ENCODE measurements at places on chromosomes 11 and 22.
A peak's percentile ranks its signal among the peaks of the same experiment; 100 is the strongest.

DNA sequence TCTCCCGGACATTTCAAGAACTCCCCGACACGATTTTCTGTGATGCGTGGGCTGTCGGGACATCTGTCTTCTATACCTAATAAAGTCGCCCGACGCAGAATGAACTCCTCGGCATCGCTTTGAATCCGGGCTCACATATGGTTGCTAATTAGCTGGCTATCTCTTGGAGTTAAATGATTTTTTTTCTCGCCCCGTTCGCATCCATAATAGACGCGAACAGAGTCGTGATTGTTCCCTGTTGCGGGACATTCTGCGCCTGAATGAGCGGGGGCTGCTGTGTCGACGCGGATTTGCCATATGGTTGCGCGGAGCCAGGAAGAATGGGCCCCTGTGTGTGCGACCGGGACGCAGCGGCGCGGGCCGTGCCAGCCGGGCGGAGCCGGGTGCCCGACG, 16.4 kb downstream of the CDKN1C start:
- DNase-seq, result no peak

DNA sequence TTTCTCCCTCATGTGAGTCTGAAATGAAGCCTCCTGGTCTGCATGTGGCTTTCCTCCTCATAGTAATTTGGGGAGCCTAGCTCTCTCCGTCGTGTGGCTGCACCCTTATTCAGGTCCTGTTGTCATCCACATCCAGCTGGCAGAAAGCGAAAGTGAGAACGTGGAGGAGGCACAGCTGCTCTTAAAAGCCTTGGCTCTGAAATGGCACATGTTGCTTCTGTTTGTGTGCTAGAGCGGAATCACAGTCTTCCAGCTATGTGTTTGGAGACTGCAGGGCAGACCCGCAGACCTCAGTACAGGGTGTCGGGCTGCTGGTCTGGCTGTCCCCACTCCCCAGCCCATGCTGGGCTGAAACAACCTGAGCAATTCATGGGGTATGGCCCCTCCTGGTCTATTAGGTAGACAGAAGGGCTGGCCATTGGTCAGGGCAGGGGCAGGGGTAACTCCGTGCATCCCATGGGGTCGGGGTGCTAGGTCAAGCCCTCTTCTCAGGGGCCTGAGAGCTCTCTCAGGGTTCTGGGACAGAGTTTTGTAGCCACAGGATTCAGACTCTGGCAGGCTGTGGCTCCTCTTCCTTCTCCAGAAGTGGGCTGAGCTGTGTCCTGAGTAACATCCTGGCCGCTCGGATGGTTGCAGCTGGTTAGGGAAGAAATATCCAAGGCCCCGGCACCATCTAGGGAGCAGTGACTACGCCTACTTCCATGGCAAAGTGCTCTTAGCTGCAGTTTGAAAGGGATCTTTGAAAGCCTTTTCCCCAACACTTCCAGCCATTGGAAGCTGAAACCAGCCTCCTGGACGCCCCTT, 50.6 kb downstream of the C11orf96 start:
- DNase-seq, result no peak

- no peak for DNase-seq
These were observed 647 bp downstream of the SWAP70 start for GRCh38 chr11:9664276-9665171.

DNA sequence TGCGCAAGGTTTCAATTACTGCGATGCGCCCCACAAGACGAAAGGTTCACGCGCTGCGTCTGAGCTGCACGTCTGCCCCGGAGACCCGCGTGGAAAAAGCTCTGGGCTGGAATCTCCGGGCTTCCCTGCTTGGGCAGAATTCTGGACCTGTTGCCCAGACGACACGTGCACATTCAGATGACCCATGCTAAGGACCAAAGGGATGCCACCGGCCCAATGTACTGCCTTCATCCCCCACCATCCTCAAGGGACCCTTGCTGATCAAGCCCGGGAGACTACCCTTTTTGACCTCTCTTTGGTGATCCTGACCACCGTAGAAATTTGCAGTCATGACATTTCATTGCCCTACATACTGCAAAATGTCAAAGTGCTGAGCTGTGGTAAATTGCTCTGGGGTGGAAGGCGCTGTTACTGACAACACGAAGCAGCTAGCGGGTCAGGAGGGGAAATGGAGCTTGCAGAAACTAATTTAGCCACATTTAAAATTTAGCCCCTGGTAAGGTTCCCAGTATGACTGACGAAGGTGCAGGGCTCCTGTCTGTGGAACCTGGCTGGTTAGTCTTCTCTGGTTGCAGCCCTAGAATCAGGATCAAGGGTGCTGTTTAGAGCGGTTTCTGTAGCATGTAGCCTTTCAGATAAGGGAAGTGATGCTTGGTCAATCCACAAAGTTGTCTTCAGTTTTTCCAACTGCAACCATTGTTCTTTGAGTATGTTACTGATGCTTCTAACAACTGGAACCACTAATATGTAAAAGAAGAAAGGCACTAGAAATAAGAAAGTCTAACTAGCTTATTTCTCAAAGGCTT, 81.9 kb downstream of the PRR5L start:
- no peak for DNase-seq

DNA sequence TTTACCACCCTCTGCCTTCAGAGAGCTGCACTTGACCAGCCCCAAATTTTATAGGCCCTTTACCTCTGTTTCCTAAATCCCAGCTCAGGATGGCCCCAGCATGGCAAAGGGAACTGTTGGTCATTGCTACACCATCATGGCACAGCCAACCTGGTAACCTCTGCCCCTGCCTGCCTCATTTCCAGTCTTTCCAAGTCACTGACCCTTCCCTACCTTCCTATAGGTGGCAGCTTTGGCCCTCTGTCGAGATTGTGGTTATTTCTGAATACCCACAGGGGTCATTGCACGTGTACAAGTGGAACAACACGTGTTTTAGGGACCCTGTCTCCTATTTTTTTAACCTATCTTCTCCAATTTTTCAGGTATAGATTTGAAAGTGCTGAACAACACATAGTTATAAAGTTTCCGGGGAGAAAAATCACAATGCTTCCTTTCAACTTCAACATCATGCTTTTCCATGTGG, 2.8 kb downstream of the GALNT18 start:
- no peak for DNase-seq

GRCh38 chr11:57277845-57278720, 41.0 kb upstream of the APLNR start:
- DNase-seq, result peak; percentile 43

GRCh38 chr11:1793081-1793480, 29.4 kb upstream of the CTSD start:
- no peak for DNase-seq

- no peak for DNase-seq
These were observed 136.8 kb downstream of the PKNOX2 start for GRCh38 chr11:125301346-125301745.

DNA sequence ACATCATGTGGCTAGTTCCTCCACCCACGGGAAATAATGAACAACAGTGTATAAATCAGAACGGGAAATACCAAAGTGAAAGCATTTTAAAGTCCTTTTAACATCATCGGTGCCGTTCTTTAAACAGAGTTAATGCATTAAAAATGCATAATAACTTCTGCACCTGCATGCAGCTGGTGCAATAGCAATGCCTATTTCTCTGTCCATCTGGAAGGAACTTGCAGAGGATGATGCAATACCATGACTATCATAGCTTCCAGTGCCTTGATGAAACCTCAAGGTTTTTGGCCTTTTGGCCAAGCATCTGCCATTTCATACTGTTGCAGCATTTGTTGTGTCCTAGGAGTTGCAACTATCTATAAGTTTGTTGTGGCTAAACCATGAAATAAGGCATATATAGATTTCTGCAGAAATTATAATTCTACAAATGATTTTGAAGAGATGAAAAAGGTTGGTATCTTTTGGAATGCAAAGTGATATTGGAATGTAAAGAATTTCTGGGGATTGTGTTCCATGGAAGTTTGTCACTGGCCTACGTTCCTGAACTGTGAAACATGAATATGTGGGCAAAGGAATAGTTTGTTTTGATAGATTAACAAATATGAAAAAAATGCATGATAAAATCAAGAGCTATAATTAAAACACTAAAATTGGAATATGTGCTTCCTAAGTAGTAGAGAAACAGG, 9.8 kb upstream of the EIF3F start:
- DNase-seq, result no peak

DNA sequence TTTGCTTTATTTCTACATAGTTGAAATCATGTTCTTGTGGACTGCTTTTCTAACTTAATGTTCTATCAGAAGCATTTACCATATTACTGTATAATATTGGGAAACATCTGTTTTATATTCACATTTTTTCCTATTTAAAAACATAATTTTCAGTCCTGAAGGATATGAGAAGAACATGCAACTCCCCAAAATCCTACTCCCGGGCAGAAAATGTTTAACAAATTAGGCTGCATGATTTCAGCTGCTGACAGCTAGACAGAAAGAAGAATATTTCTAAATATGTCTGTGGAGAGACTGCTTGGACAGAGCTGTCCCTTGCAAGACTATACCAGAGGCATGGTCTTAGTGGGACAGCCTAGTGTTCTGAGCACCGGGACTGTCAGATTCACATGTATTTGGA, 15.7 kb upstream of the AMPD3 start:
- DNase-seq, result no peak

DNA sequence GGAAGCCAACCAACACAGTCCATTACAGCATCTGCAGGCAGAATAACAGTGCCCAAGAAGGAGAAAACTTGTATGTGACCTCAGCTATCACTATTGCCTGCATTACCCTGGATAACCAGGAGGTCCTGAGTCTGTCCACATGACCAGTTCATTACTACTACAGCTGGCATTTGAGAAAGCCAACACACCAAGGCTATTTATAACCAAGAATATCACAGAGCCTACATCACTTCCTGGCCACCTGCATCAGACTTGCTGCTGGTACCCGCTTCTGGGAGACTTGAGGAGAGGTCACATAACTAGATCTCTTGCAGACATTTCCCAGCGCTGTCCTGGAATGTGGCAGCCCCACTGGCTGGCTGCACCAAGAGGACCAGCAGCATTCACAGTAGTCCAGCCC, 11.1 kb upstream of the OR56B4 start:
- DNase-seq, result no peak

DNA sequence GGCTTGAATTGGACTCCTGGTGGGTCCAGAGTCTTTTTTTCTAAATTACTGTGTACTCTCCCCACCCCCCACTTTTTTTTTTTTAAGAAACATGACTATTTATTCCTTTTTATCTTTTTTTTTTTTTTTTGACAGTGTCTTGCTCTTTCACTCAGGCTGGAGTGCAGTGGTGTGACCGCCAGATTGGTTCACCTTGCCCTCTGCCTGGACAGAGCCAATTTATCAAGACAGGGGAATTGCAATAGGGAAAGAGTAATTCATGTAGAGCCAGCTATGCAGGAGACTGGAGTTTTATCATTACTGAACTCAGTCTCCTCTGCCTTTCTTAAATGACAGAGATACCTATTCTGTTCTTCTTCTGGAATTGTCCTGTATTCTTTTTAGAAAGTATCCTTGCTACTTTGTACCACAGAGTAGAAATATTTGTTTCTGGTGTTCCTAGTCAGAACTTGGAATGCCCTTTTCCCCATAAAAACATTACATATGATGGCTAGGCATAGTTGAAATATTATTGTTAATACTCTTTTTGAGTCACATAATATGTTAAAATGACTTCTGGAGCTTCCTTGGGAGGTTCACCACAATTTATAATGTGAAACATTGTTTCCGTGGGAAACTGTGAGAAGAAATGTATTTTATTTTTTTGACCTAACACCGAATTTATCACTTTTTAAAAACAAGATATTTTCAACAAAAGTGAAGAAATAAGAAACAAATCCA, 95.6 kb downstream of the UVRAG start:
- DNase-seq, result no peak

GRCh38 chr11:80773919-80774318, 1333.1 kb upstream of the TENM4 start:
- no peak for DNase-seq

DNA sequence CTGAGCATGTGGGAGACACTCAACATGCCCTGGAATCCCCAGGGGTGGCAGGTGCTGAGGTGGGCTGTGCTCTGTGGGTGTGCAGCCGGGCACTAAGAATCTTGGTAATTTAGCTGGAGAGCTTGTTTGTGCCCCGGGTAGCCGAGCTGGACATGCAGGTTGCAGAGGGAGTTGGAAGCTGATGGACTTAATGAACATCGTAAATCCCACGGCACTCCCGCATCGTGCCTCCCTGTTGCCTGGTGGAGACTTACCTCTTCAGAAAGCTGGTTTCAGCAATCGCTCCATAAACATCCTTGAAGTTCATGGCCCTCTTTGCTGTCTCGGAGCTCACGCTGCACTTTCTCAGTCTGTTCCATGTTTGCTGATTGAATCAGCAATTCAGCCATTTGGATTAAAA, 29.9 kb downstream of the RPS6KA4 start:
- DNase-seq, result no peak

DNA sequence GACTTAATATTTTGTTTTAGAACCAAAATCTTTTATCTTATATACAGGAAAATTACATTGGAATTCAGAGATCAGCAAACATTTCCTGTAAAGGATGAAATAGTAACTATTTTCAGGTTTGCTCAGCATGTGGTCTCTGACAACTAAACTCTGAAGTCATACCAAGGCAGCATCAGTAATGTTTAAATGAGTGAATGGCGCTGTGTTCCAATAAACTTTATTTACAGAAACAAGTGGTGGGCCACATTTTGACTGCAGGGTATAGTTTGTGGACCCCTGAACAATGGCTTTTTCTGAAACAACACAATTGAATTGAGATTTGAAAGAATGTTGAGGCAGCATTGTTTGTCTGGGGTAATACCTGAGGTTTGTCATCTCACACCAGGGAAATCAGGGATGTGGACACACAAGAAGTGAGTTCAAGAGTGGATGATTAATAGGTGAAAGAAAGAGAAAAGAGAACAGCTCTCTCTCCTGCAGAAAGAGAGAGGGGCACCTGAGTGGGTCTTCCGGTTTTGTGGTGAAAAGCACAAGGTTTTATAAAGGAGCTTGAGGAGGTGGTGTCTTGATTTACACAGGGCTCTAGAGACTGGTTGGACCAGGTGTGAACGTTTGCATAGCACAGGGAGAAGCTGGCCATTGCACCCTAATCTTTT, 113.5 kb upstream of the VPREB1 start:
- DNase-seq, result no peak

- no peak for DNase-seq
These were observed 1.4 kb downstream of the PCF11 start for GRCh38 chr11:83158357-83158786.

DNA sequence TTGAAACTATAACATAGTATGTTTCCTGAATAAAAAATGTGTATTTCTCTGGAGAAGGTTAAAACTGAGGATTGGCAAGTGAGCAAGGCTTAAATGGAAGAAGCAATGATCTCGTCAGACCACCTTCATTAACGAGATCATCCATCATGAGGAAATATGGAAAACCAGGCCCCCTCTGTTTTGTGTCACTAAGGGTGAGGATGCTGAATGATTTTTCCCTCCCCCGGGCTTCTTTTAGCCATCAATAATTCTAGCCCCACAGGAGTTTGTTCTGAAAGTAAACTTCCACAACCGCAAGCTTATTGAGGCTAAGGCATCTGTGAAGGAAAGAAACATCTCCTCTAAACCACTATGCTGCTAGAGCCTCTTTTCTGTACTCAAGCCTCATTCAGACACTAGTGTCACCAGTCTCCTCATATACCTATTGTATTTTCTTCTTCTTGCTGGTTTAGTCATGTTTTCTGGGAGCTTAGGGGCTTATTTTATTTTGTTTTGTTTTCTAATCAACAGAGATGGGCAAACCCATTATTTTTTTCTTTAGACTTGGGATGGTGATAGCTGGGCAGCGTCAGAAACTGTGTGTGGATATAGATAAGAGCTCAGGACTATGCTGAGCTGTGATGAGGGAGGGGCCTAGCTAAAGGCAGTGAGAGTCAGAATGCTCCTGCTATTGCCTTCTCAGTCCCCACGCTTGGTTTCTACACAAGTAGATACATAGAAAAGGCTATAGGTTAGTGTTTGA, 5.8 kb upstream of the HBE1 start:
- DNase-seq, result no peak
